T-helper 22 cell (primary cell): ENCODE measurements at places on chromosomes 13 and 19.

GRCh38 chr13:67353941-67354340, 123.8 kb upstream of the PCDH9 start:
- DNase-seq = no peak

DNA sequence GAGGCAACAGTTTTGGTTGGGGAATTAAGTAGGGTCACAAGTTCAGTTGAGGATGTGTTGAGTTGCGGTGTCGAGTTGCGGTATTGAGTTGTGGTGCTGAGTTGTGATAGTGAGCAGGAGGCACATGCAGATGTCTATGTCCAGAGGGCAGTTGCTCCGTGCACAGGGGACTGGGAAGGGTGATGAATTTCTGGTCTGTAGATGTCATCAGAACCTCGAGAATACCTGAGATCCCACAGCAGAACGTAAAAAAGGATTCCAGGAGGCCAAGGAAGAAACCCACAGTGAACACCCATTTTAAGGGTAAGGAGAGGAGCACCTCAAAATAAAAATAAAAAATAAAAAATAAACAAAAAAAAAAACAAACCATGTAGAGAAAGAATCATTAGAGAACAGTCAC, 354.4 kb upstream of the ARGLU1 start:
- DNase-seq = no peak

DNA sequence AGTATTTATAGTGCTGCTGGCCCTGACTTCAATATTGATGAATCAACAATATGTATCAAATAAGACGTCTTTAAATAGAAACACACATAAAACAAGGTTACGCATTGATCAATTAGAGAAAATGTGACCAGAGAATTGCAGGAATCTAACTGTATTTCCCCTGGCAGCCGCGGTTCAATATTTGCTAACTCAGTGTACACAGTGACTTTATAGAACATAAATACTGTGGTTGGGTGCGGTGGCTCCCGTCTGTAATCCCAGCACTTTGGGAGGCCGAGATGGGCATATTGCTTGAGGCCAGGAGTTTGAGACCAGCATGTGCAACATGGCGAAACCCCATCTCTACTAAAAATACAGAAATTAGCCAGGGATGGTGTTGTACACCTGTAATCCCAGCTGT, 22.8 kb upstream of the UPF3A start:
- DNase-seq = no peak

DNA sequence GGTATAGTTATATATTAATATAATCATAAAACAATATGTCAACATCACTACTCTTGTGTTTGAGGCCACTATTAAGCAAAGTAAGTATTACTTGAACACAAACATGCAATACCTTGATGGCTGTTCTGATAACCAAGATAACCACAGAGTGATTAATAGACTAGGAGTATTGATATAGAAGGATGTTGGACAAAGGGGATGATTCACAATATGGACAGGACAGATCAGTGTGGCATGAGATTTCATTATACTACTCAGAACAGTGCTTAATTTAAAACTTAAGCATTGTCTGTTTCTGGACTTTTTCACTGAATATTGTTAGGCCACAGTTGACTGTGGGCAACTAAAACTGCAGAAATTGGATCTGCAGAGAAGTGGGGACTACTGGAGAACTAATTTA, 384.2 kb downstream of the SLITRK1 start:
- no peak for DNase-seq
